ENCODE measurements at places on chromosomes 7 and 10. TPM values are rescaled to one million over a fixed set of nuclear protein-coding genes. Genes with fewer than 3 reads are reported as not detected.

Gene SPDYE2
- total RNA-seq, result not detected

Gene NEUROG3
- total RNA-seq, result 7.3 TPM

Gene TSPAN33
- total RNA-seq, result 22.2 TPM

Gene UNCX
- not detected for total RNA-seq

Gene EBLN1
- not detected for total RNA-seq

Gene JAZF1
- total RNA-seq, result 9.1 TPM

Gene GRID2IP
- total RNA-seq, result 2.5 TPM

Gene SH2B2
- 11.5 TPM for total RNA-seq

Gene EPO
- 0.22 TPM for total RNA-seq

Gene SEC31B
- 24.0 TPM for total RNA-seq

GRCh38 chr7:137001041-137001440 lies 132.6 kb downstream of the CHRM2 start:
- no peaks in the 10 kb centered on the region for H3K27me3 ChIP-seq
- H3K4me1 ChIP-seq, result peaks cover 6% of the 10 kb centered on the region
- H3K4me3 ChIP-seq, result no peak overlapping the region
- no peaks in the 10 kb centered on the region for H3K36me3 ChIP-seq
- DNase-seq, result no peak

DNA sequence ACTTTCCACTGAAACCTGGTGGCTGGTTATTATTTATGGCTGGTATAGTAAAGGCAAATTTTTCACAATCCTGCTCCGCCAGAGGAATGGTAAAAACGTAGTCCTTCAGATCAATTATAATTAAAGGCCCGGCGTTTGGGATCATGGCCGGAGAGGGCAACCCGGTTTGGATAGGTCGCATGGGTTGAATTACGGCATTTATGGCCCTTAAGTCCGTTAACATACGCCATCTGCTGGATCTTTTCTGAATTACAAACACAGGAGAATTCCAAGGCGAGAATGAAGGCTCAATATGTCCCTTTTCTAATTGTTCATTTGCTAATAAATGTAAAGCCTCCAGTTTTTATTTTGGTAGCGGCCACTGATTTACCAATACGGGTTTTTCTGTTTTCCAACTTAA lies 11.3 kb upstream of the TAS2R3 start:
- H3K36me3 ChIP-seq, result peaks cover 70% of the 10 kb centered on the region
- DNase-seq, result no peak
- no peaks in the 10 kb centered on the region for H3K4me1 ChIP-seq
- H3K27ac ChIP-seq, result no peak overlapping the region

GRCh38 chr10:58436071-58436470 lies 50.9 kb downstream of the TFAM start:
- H3K27ac ChIP-seq, result no peak overlapping the region
- H3K4me1 ChIP-seq, result no peaks in the 10 kb centered on the region
- H3K36me3 ChIP-seq, result no peaks in the 10 kb centered on the region
- no peak overlapping the region for H3K4me3 ChIP-seq
- no peak for DNase-seq
- no peaks in the 10 kb centered on the region for H3K27me3 ChIP-seq

GRCh38 chr10:54797636-54798321 lies 3.3 kb downstream of the PCDH15 start:
- H3K27me3 ChIP-seq, result peaks cover 2% of the 10 kb centered on the region
- DNase-seq, result no peak
- H3K36me3 ChIP-seq, result no peaks in the 10 kb centered on the region
- H3K4me1 ChIP-seq, result peaks cover 5% of the 10 kb centered on the region
- H3K4me3 ChIP-seq, result no peak overlapping the region
- no peak overlapping the region for H3K27ac ChIP-seq

GRCh38 chr7:205115-206010 lies 13.0 kb downstream of the FAM20C start:
- no peaks in the 10 kb centered on the region for H3K4me1 ChIP-seq
- H3K27ac ChIP-seq, result peak overlapping the region; percentile 39
- H3K27me3 ChIP-seq, result no peaks in the 10 kb centered on the region

- peaks cover 2% of the 10 kb centered on the region for H3K4me1 ChIP-seq
- DNase-seq, result no peak
- peaks cover 2% of the 10 kb centered on the region for H3K36me3 ChIP-seq
These were observed 3.9 kb upstream of the TRIM4 start for GRCh38 chr7:99923200-99923599.

DNA sequence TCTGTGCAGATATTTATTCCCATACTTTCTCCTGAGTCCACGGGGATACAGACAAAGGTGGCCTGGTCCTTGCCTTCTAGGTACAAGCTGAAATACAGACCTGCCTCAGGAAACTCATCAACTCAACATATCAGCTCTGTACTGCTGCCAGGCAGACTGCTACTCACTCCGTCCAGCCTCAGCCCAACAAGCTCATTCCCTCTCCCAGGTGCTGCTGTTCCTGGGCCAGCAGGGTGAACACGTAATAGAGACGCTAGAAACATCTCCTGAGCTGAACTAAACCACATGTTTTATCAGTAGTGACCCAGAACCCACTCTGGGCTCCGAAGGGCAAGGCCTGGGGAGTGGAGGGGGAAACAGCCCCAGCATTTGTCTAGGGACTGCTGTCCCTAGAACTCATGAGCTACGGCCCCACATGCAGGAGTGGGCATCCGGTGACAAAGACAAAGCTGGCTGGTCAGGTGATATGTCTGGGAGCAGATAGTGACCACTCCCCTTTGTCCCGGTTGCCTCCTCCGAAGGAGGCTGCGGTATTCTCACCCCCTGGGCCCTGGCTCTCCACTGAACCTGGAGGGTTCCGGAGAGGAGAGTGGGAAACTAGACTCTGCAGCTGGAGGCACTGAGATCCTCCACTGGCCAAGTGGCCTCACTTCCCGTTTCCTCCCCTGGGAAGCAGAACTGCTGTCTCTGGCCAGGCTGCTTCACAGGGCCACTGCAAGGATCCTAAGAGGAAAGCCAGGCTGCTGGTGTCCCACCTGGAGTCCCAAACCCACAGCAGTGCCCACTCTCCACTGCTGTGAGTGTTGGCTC lies 116.1 kb downstream of the FAM53B start:
- no peaks in the 10 kb centered on the region for H3K36me3 ChIP-seq
- H3K27ac ChIP-seq, result no peak overlapping the region
- no peaks in the 10 kb centered on the region for H3K27me3 ChIP-seq
- H3K4me1 ChIP-seq, result peaks cover 18% of the 10 kb centered on the region
- H3K4me3 ChIP-seq, result no peak overlapping the region
- no peak for DNase-seq

- peaks cover 3% of the 10 kb centered on the region for H3K36me3 ChIP-seq
- peaks cover 21% of the 10 kb centered on the region for H3K4me1 ChIP-seq
- H3K27me3 ChIP-seq, result peaks cover 40% of the 10 kb centered on the region
- H3K4me3 ChIP-seq, result peak overlapping the region; percentile 91
- no peak for DNase-seq
- H3K27ac ChIP-seq, result peak overlapping the region; percentile 92
These were observed 436.2 kb upstream of the GALNT17 start for GRCh38 chr7:70695795-70696083.

DNA sequence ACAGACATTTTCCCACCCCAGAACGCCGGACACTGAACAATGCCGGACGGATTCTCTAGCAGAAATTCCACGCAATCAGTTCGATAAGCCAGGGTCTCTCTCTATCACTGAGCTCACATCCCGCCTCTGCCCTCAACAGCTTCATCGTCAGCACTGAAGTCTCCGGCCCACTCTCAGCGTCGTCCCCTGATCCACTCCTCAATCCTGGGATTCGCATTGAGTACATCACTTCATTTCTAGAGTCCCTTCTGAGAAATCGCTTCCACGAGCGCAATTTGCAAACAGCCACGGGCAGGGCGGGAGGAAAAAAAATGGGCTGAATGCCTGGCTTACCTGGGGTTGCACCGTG lies 365 bp downstream of the YME1L1 start:
- H3K4me3 ChIP-seq, result peak overlapping the region; percentile 100
- peak overlapping the region; percentile 100 for H3K27ac ChIP-seq
- DNase-seq, result no peak

DNA sequence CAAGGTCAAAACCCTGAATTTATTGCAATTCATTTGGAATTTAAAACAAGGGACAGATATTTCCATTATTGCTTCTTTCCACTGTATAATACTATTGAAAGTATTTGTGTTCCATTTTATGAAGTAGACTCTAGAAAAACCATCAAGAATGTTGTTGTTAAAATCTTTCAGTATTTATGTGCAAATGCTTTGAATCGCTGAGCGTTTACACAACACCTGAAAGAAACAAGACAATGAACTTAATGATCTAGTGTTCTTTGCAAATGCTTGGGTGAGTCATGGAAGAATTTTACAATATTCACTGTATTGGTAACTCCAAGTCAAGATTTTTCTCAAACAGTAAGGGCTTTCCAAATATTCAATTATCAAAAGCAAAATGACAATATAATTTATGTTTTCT lies 97.1 kb downstream of the VIPR2 start:
- no peaks in the 10 kb centered on the region for H3K4me1 ChIP-seq
- H3K27ac ChIP-seq, result no peak overlapping the region
- peaks cover 8% of the 10 kb centered on the region for H3K27me3 ChIP-seq
- no peaks in the 10 kb centered on the region for H3K36me3 ChIP-seq
- no peak for DNase-seq

DNA sequence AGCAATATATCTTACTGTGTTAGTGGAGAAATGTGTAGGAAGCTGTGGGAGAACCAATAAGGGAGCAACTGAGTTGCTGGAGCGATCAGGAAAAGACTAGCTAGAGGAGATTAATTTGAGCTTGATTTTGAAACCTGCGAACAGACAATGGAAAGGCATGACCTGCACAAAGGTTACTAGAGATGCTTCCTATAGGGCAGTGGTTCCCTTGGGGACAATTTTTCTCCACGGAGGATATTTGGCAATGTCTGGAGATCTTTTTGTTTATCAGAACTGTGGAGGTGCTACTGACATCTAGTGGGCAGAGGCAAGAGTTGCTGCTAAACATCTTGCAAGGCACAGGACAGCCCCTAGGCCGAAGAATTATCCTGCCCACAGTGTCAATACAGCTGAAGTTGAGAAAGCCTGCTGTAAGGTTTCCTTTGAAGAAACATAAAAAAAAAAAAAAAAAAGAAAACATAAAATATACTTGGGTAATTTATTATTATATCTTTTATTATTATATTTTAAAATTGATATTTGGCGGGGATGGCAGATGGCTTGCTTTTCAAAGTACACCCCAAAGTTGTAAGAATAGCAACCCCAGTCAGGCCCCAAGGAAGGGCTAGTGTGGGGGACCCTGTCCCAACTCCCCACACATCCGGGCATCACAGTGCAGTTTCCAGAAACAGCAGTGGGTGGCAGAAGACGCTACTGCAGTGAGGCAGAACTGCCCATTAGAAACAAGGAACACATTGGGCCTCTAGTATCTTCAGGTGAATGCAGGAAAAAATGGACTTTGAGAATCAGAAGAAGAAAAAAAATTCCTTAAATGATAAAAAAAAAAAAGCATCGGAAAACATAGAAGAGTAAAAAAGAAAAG lies 481.6 kb downstream of the SH2D4B start:
- no peak overlapping the region for H3K27ac ChIP-seq
- H3K27me3 ChIP-seq, result no peaks in the 10 kb centered on the region
- no peaks in the 10 kb centered on the region for H3K4me1 ChIP-seq
- no peak for DNase-seq

- H3K27me3 ChIP-seq, result peaks cover 13% of the 10 kb centered on the region
- no peaks in the 10 kb centered on the region for H3K4me1 ChIP-seq
- no peak overlapping the region for H3K27ac ChIP-seq
- no peak for DNase-seq
- no peak overlapping the region for H3K4me3 ChIP-seq
These were observed 53.1 kb upstream of the DPYSL4 start for GRCh38 chr10:132133449-132134240.

GRCh38 chr7:135647755-135648154 lies 14.6 kb upstream of the STMP1 start:
- H3K36me3 ChIP-seq, result peaks cover 7% of the 10 kb centered on the region
- no peaks in the 10 kb centered on the region for H3K27me3 ChIP-seq
- no peak for DNase-seq
- no peak overlapping the region for H3K27ac ChIP-seq
- H3K4me3 ChIP-seq, result no peak overlapping the region

GRCh38 chr7:98168181-98168903 lies 42.9 kb upstream of the BHLHA15 start:
- peaks cover 7% of the 10 kb centered on the region for H3K36me3 ChIP-seq
- peak; percentile 57 for DNase-seq
- H3K27me3 ChIP-seq, result no peaks in the 10 kb centered on the region
- H3K27ac ChIP-seq, result no peak overlapping the region
- H3K4me3 ChIP-seq, result no peak overlapping the region

DNA sequence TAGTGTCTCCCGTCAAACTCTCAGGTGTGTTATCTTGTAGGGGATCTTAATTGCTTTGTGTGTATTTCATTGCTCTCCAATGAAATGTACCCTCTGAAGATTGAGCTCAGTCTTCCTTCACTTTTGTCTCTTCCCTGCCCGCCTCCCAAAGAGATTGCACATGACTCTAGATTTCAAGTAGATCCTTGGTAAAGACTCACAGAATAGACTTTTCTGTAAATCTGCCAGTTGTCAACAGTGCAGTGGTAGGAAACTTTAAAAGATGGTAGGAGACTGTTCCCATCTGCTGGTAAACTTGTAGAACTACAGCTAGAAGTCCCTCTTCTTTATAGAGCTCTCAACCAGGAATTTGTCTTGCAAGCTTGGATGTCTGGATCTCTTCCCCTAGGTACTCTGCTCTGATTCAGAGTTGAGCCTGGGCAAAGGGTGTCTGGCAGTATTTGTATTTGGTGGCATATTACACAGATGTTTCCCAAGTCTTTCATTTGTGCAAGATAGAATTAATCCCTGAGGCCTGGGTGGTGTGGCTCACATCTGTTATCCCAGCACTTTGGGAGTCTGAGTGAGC lies 9.6 kb downstream of the CCL26 start:
- no peak for DNase-seq
- no peaks in the 10 kb centered on the region for H3K36me3 ChIP-seq
- peaks cover 2% of the 10 kb centered on the region for H3K4me1 ChIP-seq
- no peak overlapping the region for H3K27ac ChIP-seq
- no peak overlapping the region for H3K4me3 ChIP-seq
- H3K27me3 ChIP-seq, result no peaks in the 10 kb centered on the region

DNA sequence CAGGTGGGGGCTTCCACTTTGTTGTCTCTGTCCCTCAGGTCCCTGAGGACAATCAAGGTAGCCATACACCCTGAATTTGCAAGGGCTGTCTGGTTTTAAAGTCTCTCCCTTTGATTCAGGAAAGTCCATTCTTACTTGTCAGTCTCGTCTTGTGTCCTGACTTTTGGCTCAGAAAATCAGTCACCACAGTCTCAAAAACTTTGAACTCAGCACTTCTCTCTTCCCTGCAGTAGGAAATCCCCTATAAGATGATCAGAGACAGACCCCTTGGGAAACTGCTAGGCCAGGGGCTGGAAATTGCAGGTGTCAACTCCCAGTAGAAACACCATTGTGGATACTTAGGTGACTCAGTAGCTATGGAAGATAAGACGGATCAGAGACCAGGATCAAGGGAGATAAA lies 73.1 kb downstream of the CDC123 start:
- no peak overlapping the region for H3K4me3 ChIP-seq
- no peak for DNase-seq
- no peaks in the 10 kb centered on the region for H3K27me3 ChIP-seq

DNA sequence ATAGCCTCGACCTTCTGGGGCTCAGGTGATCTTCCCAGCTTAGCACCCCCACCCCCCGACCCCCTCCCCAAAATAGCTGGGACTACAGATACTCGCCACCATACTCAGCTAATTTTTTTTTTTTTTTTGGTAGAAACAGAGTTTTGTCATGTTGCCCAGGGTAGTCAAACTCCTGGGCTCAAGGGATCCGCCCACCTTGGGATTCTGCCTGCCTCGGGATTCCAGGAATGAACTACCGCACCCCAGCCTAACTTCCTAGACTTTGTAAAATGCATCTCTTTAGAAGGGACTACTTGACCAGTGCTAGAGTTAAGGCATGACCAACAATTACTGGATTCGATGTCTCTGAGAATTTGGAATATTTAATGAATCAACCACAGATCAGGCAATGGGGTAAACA lies 85.9 kb downstream of the MDFIC start:
- H3K27ac ChIP-seq, result no peak overlapping the region
- no peaks in the 10 kb centered on the region for H3K27me3 ChIP-seq
- no peak for DNase-seq
- peaks cover 5% of the 10 kb centered on the region for H3K4me1 ChIP-seq
- no peaks in the 10 kb centered on the region for H3K36me3 ChIP-seq
